ENCODE measurements at places on chromosomes 12 and 14.

- DNase-seq, result no peak
These were observed 33.1 kb downstream of the SEC23A start for GRCh38 chr14:39069923-39070322.

DNA sequence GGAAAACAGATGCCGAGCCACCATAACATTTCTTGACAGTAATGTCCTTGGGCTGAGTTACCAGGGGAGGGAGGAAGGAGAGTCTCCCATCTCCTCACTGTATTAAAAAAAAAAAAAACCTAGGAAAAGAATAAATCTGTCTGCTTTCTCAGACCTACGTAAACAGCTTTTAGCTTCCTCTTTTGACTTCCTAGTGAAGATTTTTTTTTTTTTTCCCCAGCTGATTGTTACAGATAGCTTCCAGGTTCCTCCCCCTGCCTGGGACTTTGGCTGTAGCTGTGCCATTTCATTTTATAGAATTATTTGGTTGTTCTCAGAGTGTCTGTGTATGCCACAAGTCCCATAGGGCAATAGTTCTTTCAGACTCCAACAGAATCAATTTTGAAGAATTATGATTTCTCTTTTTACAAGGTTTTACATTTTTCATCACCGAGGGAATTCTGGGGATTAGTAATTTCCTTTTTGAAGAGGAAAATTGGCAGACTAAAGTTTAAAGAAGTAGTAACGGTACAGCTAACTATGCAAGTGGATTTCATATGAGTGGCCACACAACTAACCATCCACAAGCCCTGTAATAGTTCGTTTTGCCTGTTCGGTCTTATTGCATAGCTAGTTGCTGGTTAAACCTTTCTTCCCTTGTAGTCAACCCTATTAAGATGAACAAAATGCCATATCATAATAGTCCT, 23.1 kb upstream of the GNS start:
- DNase-seq, result no peak

- no peak for DNase-seq
These were observed 2.2 kb upstream of the LRRC23 start for GRCh38 chr12:6902448-6902847.

GRCh38 chr12:15364221-15365160, 42.2 kb downstream of the PTPRO start:
- DNase-seq, result no peak

- DNase-seq, result no peak
These were observed 111.1 kb downstream of the GRIN2B start for GRCh38 chr12:13870255-13870654.

DNA sequence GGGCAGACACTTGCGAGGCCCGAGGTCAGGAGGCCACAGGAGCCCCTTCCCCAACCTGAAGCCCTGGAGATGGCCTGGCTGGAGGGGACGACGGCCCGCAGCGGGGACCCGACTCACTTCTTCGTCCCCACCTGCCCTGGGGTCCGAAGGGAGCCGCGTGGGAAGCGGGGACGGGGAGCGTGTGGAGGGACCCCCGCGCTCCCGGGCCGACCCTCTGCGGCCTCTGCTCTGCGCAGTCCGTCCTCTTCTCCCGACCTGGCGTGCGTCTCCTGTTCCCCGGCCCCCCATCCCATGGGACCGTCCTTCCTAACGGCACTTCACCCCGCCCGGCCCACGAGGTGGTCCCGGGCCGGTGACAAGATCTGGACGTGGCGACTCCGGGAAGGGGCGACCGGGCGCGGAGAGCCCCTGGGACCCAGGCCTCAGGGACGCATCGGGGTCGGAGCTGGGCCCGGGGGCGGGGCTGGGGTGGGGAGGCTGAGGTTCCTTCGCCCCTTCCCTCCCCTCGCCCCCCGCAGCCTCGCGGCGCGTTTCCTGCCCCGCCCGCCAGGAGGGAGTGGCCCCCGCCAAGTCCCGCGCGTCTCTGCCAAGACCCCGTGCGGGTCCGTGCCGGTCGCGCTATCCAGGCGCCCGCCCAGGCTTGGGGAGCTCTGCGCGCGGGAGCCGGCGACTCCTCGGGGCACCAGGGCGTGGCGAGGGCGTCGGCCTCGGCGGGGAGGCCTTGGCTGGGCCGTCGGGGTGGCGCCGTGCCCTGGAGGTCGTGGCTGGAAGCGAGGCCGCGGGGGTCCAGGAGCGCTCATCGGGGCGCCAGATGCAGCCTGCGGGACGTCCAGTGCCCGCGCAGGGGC, 97.1 kb downstream of the TNFAIP2 start:
- no peak for DNase-seq

GRCh38 chr12:115216301-115216700, 532.3 kb upstream of the TBX3 start:
- DNase-seq, result no peak

GRCh38 chr12:88866881-88867280, 286.6 kb upstream of the KITLG start:
- no peak for DNase-seq

GRCh38 chr12:120231316-120232011, 30.6 kb upstream of the RPLP0 start:
- no peak for DNase-seq

GRCh38 chr12:1528791-1529190, 65.6 kb downstream of the FBXL14 start:
- DNase-seq, result no peak

GRCh38 chr12:83147341-83147740, 460.6 kb downstream of the TMTC2 start:
- no peak for DNase-seq

DNA sequence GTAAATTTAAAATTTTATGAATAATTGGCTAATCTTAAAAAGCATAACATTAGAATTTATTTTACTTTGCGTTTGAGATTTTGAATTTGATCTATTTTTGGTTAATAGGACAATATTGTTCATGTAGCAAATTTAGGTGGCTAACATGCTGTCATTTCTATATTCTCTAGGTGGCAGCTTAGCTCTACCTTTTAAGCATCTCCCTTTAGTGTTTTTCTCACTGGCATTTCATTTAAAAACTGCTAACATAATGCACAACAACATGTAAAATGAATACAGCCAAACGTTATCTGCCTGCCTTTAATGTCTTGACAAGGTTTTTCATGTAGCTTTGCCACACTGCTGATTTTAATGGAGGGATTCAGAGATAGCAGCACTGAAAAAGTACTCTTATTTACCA, 272.4 kb upstream of the FBXO33 start:
- DNase-seq, result no peak

- DNase-seq, result no peak
These were observed 377.1 kb upstream of the FAR2 start for GRCh38 chr12:28771968-28772367.

GRCh38 chr14:68343534-68344118, 449.2 kb downstream of the ZFP36L1 start:
- DNase-seq, result no peak

DNA sequence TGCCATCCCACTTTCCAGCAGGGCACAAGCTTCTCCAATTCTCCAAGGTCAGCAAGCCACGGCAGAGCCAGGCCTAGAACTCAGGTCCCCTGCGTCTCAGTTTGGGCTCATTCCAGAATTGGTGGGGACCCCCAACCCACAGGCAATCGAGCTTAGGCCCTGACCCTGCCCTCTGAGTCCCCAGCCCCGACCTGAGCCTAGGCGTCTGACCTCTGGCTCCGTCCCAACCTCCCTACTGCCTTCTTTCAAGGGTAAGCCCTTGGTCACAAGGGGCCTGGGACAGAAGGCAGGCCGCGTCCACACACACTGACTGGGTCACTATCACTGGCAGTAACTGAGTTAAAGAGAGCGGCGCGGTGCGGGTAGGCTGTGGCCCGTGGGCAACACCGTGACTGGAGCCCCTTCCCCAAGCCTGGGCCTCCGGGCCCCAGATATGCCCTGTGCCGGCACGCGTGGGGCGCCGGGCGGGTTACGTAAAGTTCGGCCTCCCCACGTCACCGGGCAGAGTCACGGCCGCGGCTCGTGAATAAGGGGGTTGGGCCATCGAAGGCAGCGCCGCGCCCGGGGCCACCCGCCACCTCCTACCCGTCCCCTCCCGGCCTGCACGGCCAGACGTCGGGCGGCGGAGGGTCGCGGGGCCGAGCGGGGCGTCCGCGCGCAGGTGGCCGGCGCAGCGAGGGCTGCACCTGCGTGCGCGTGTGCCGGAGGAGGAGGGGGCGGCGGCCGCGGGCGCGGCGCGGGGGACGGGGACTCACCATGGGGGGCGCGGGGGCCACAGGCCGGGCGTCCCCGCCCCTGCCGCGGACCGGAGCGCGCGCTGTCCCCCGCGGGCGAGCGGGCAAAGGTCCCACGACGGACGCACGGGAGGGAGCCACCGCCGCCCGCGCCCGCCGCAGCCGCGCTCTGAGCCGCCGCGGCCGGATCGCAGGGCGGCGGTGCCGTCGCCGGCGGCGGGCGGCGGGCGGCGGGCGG, 516 bp downstream of the ANKRD9 start:
- DNase-seq, result no peak

- no peak for DNase-seq
These were observed at the start of gene TRHDE for GRCh38 chr12:72272091-72272661. TSS of gene TRHDE (plus strand) at chr12:72272370. CDS start at chr12:72272644, 274 bp downstream.

DNA sequence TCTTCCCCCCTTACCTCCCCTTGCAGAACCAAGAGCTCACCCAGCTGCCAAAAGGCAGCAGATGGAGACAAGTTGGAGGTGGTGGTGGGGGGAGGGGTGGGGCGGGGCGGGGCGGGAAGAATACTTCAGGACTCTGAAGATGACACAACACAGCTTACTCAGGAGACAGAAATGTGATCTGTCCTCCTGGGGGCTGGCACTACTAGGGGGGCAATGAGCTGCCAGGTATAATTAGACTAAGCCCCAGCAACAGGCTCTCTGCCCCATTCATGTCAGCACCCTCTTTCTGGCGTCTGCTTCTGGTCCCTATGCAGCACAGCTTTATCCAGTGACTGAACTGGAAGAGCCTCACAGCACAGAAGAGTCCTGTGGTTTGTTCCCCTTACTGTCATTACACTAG, 407.0 kb downstream of the MED13L start:
- peak; percentile 51 for DNase-seq

- DNase-seq, result no peak
These were observed 93.3 kb downstream of the CIT start for GRCh38 chr12:119783787-119784186.

GRCh38 chr12:88142610-88142991, 494 bp downstream of the TMTC3 start:
- DNase-seq, result no peak

GRCh38 chr12:79689477-79690141, 1.2 kb downstream of the PAWR start:
- DNase-seq, result no peak

Data from DMS 273 treated with DMSO at 0.1 percent for 48 hours (cell line).